Activated T-cell treated with anti-CD3 and anti-CD28 coated beads, Interleukin-2, amount 50 U/mL, for 4 hours (primary cell): ENCODE measurements at places on chromosomes 5 and 9. TPM values are rescaled to one million over a fixed set of nuclear protein-coding genes. Genes with fewer than 3 reads are reported as not detected.
A peak's percentile ranks its signal among the peaks of the same experiment; 100 is the strongest.

DNA sequence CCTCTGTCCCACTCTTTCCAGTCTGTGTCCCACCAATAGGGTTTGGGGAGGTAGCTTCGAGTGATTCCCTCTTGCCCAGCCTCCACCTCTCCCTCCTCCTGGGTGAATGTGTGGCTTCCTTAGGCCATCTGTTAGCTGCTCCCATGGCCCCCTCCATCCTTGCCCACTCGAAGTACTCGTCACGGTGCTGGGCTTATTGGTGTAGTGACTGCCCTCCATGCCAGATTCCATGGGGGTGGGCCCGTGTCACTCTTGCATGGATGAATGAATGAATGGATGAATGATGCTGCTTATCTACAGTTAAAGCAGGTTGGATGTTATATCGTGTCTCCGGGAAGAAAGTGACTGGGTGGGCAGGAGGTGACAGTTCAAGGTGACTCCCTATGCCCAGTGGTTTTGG lies 19.1 kb downstream of the HMCN2 start:
- DNase-seq, result no peak

GRCh38 chr5:98773214-98773463 lies 324 bp upstream of the RGMB start:
- DNase-seq, result no peak

GRCh38 chr9:34555936-34556525 lies 33.2 kb upstream of the ENHO start:
- DNase-seq, result no peak

DNA sequence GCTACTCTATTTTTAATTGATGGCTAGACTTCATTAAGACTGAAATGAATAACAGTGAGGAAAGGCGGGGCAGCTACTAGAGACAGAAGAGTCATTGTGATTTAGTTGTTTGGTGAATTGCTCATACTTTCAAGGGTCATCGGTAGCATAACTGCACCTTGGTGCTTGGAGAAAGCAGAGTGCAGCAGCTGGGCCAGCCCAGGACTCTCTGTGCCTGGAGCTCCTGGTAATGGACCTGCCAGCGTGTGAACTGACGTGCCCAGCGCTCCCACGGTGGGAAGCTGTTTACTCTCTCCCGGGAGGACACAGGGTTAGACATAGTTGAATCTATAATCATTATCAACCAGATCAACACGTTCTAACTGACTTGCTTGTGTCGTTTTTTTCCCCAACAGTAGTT lies 42.9 kb downstream of the LURAP1L start:
- DNase-seq, result no peak

DNA sequence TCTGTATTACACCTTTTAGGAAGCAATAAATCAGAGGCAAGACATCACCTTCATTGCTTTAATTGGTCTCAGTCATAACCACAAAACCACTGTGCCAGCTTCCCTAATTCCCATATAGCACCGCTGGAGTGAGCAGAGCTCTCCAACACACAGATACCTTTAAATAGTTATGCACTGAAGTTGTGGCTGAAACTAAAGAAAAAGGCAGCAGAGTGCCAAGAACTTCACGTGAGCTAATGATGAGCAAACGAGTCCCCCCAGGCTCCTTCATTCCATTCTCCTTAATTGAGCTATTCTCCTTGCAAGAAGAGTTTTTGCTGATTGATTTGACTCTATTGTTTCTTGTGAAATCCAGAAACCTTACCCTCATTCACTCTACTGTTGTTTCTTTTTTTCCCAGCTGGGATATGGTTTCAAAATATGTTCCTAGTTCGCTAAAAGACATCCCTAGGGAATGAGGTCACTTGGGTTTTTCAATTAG lies 501.5 kb downstream of the SPATA31D1 start:
- DNase-seq, result no peak

- no peak for DNase-seq
Measured at GRCh38 chr5:167096816-167097215, 1194.6 kb upstream of the WWC1 start.

DNA sequence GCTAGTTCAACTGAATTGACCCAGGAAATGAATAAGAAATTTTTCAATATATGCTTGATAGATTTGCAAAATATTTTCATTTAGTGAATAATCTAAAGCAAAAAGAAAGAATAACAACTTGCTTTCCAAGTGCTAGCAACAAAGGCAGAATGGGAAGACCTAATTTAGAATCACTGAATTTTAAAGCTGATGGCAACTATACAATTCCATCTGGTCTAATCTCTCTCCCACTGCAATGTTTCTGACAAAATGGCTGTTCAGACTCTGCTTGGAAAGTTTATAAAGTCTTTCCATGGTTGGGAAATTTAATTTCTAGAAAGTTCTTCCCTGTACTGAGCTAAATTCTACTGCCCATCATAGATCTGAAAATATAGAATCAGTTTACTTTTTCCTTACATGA lies 75.7 kb upstream of the ACOT12 start:
- no peak for DNase-seq

- no peak for DNase-seq
Measured at GRCh38 chr5:3354606-3355005, 241.0 kb upstream of the IRX1 start.

- no peak for DNase-seq
Measured at GRCh38 chr9:89008744-89009545, 17.7 kb downstream of the S1PR3 start.

DNA sequence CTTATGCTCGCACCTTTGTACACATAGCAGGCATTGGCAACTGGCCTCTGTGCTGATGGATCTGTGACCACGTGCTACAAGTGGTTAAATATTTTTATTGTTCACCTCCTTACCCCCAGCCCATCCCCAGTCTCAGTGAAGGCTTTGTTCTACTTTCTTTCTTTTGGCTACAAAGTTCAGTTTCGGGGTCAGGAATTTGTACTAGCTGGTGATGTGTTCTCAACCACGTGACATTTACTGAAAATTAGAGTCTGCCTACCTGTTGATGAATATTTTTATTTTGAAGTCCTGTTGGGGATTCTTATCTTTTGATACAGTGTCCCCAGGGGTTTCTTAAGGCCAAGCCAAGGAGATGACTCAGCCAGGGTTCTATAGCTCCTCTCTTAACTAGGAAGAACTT lies 47.8 kb downstream of the C9orf57 start:
- DNase-seq, result no peak

- no peak for DNase-seq
Measured at GRCh38 chr9:129575818-129576217, 45.1 kb downstream of the C9orf50 start.

DNA sequence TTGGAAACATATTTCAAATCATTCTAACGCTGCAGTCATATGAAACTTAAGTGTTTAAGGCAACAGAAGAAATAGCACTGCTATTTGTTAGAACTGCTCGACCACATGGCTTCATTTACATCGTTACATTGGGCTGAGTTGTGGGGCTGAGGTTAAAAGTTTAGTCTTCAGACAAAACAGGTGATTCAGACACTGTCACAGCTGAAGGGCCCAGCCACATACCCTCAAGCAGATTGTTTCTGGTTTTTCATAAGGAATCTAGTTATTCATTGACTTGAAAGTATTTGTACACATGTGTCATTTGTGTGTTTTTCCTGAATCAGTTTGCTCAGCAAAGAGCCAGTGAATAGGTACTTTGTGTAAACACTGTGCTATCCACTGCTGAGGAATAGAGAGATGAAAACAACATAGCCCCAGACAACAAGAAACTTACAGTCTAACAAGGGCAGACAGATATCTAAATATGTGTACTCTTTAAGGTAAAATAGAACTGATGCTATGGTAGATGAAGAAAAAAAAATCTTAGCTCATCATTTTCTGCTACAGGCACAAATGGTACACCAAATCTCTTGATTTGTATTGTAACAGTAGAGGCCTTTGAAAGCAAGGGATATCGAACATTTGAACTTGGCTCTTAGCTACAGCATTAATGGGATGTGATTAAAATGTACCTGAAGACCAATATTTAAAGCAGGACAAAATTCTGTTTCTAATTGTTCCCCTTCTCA lies 357.6 kb upstream of the RPS23 start:
- no peak for DNase-seq

- no peak for DNase-seq
Measured at GRCh38 chr5:35408146-35408545, 177.9 kb upstream of the PRLR start.

- no peak for DNase-seq
Measured at GRCh38 chr9:445033-445432, 230.4 kb downstream of the DOCK8 start.

DNA sequence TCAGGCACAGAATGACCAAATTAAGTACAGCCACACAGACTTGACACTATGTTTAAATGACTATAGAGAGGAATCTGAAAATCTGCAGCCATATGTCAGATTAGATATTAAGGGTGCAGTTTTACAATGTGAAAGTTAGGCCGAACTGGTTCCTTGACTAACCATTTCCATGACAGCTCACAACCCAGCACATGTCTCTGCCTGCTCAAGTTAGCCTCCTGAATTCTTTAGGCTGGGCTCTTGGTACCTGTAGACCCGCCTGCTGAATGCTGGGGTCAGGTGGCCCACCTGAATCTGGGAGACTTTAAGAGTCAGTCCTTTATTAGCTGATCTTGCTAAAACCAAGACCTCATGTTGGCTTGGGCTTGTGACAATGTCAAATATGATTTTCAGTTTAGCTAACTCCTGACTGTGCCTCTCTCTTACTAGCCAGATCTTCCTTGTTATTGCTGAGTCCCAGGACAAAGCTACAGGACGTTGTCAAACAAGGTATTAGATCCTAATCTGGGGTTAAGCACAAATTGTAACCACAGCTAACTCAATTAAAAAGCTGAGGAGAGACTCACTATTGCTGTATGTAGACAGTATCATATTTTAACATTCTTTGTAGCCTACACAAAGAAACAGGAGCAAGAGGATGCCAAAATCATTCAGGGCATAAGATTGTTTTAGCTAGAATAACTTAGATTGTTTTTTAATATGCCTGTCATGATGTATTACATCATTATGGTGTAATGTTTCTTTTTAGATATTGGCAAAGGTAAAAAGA lies 490.9 kb downstream of the SEMA5A start:
- no peak for DNase-seq

DNA sequence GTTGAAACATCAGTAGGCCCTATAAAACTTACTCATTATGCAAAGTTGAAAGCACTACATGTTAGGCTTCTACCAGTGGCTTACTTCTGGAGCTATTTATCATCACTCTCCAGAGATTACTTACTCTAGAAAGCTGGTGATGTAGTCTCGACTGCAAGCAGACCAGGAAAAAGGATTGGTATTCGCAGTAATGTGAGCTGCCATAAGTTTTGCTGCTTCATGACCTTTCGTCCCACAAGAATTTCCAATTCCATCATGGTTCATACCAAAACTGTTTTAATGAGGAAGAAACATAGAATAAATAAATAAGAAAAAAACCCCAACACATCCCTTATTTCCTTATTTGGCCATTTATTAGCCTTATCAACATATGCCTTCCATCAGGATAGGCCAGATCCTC lies 181.9 kb downstream of the ADAMTS6 start:
- no peak for DNase-seq

DNA sequence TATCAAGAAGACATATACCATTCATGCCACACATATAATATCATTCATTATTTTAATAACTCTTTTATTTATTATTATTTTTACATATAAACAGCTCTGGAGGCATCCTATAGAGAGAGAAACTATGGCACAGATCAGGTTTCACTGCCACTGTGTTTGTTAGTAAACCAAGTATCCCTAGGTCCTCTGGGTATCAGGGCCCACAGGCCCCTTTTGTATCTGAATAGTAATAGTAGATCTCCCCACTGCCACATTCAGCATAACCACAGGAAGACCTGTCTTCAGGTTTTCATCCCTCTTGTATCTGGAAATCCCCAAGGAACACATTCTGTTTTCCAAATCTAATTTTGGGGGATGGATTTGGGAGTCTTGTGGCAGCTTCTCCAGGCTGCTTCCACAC lies 94.0 kb downstream of the SPATA31D1 start:
- DNase-seq, result no peak

GRCh38 chr9:8725635-8726034 lies 926.1 kb upstream of the DMAC1 start:
- DNase-seq, result no peak

DNA sequence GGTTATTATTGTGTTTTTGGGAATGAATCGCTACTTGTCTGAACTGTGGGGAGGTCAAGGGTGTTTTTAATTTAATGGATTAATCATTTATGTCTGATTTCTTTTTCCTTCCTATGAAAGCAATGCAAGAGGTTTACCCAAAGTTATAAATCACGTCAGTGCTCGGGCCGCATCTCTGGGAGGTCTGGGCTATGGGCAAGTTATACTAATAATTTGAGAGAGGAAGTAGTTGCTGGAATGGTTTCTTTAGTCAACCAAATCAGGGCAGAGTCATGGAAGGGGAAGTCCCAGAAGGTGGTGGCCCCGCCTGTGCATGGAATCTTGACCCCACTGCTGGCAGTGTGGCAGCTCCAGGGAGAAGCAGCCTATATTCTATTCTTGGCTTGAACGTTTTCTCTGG lies 180.2 kb downstream of the HSPA4 start:
- no peak for DNase-seq

- DNase-seq, result peak; percentile 37
Measured at GRCh38 chr9:130866474-130866965, 30.1 kb downstream of the QRFP start.

GRCh38 chr9:96856363-96857286 lies 2.3 kb upstream of the ZNF782 start:
- DNase-seq, result peak; percentile 67

DNA sequence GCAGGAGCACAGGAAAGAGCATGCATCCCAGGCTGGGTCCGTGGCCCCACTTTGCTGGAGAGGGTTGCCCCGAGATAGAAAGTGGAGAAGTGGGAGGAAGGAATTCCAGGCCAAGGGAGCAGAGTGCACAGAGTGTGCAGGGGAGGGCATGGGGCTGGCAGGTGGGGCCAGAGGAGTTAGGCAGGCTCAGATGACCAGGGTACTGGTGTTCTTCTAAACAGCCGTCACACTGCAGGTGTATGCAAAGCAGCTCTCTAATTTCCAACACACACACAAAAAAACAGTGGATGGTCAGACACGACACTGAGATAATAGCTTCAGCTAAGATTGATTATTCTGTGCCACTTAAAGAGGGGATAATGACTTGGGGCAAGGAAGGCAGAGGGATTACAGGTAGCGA lies 212.2 kb downstream of the MTRR start:
- DNase-seq, result no peak

- no peak for DNase-seq
Measured at GRCh38 chr9:126470241-126470993, 143.3 kb upstream of the LMX1B start.

- no peak for DNase-seq
Measured at GRCh38 chr5:117682416-117682815, 1107.8 kb upstream of the SEMA6A start.

- no peak for DNase-seq
Measured at GRCh38 chr9:13508681-13509080, 229.2 kb upstream of the MPDZ start.

FREM1 gene
- 0.11 TPM for total RNA-seq

ADRA1B gene
- 0.71 TPM for total RNA-seq

BRINP1 gene
- total RNA-seq, result not detected

TUSC1 gene
- 0.63 TPM for total RNA-seq

FGF1 gene
- not detected for total RNA-seq

FBP2 gene
- total RNA-seq, result not detected

IL3 gene
- total RNA-seq, result 152 TPM

ARSB gene
- 11.0 TPM for total RNA-seq

FOXD1 gene
- not detected for total RNA-seq

GABRA6 gene
- total RNA-seq, result not detected

PTGES gene
- total RNA-seq, result not detected

NAA35 gene
- 24.1 TPM for total RNA-seq

DCTN3 gene
- 64.2 TPM for total RNA-seq

SLCO6A1 gene
- total RNA-seq, result not detected

ROR2 gene
- total RNA-seq, result 0.11 TPM

MCTP1 gene
- 0.92 TPM for total RNA-seq

RNF20 gene
- 36.8 TPM for total RNA-seq

RPS14 gene
- total RNA-seq, result 3,075 TPM

PITX1 gene
- total RNA-seq, result 0.43 TPM

ANKRD31 gene
- total RNA-seq, result 0.41 TPM
